Activated naive CD8-positive, alpha-beta T cell treated with anti-CD3 and anti-CD28 coated beads, Interleukin-2, amount 10 ng/mL, durations not matched to agents 7 days and 5 days (primary cell): ENCODE measurements at places on chromosomes 13 and 19. TPM values are rescaled to one million over a fixed set of nuclear protein-coding genes. Genes with fewer than 3 reads are reported as not detected.

DNA sequence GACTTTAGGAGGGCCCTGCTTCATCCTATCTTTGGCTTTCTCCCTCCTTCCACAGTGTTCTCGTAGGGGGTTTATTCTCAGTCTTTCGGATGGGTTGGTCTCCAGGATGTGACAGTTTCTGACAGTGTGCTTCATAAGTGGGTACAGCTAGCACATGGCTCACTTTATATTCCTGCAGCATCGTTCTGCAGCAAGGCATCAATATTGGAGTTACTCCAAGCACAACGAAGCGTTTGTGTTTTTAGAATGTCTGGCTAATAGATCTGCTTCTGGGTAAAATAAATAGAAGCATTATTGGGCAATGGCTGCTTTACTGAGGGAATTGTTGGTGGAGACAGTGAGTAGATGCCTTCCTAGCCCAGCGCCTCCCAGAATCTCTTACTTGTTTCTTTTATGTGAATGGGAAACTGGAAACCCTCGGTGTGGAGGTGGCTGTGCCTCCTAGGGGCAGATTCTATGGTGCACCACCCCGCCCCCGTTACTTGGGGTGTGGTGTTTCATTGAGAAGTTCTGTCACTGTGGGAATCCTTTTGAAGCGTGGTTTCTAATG is 2.0 kb downstream of the FARP1 start:
- DNase-seq = no peak

DNA sequence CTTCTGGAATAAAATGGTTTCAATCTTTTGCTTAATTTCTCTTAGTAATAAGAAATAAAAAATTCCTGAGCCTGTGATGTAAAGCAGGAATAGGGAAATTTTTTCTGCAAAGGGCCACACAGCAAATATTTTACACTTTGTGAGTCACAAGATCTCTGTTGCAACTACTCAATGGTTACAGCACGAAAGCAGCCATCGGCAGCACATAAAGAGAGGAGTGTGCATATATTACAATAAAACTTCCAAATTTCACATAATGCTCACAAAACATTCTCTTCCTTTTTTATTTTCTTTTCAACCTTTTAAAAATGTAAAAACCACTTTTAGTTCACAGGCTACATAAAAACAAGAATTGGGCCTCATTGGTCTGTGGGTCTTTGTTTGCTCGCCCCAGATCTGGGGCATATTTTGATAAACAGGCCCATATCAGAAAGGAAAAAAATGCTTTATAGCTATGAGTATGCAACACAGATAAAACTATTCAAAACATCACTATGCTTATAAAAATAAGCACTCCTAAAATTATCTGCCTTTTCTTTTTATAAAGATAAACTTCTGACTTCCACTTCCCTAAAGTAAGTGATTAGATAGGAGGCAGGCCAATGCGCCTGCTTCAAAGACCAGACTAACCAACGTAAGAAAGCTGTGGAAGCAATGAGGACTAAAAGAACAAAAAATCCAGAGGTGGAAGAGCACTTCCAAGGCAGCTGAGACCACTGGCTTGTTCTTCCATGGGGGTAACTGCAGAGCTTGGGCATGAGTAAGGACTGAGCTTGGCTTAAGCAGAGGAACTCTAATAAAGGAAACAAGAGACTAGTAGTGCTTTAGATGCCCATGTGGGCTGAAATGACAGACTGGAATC is 26.5 kb downstream of the MYCBP2 start:
- no peak for DNase-seq

DNA sequence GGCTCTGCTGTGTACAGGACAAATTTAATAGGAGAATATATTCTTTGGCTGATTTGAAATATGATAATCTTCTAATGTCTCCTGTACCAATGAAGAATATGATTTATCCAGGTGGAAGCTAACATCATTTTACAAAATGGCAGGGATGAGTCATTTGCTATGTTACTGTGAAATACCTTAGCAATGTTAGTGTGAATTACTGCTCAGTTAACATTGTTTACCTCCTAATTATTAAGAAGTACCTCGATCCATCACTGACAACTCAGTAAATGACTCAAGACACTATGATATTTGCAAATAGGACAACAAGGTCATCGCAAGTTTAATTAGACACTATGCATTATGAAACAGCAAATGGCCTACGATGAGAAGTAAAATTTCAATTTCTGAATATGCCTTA is 309.1 kb upstream of the EDNRB start:
- DNase-seq = no peak

- no peak for DNase-seq
These were observed 20.7 kb downstream of the VSTM1 start for GRCh38 chr19:54042989-54043388.

DNA sequence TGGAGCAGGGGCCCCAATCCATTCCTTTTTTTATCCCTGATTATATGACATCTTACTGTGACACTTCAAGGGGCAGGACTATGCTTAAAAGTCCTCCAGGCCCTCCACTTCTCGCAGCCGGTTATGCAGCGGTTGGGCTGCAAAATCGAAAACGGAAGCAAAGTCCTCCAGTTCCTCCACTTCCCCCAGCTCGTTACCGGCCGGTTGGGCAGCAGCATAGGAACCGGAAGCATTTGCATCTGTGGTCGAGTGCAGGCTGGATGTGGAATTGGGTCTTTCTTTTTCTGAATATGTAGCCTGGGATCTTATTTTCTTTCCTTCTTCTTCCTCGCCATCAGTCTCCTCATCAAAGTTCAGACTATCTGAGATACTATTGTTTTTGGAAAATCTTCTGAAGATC is 46.1 kb downstream of the OXGR1 start:
- no peak for DNase-seq

DNA sequence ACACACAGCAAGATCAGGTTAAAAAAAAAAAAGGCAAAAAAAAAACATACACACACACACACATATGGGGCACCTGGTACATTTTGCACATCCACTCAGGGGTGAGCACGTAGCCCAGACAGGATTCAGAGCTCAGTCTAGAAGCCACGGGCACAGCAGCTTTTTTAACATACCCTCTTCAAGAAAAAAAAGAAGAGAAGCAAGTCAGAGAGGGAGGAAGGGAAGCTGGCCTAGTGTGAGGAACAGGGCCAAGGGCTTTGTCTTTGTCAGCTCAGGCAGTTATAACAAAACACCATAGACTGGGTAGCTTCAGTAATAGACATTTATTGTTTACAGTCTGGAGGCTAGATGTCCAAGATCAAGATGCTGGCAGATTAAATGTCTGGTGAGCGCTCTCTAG is 2.3 kb upstream of the TPM4 start:
- DNase-seq = no peak

GRCh38 chr19:1218751-1219567 is 13.4 kb downstream of the STK11 start:
- DNase-seq = no peak

GRCh38 chr13:111861766-111862366 is 205.1 kb upstream of the SOX1 start:
- no peak for DNase-seq

- DNase-seq = no peak
These were observed 28.7 kb upstream of the FAM216B start for GRCh38 chr13:42752731-42753130.

- no peak for DNase-seq
These were observed 23.8 kb downstream of the TEX101 start for GRCh38 chr19:43438291-43439031.

- DNase-seq = no peak
These were observed 43.1 kb downstream of the SLITRK1 start for GRCh38 chr13:83839146-83839545.

GRCh38 chr19:41076286-41076685 is 12.0 kb upstream of the CYP2A13 start:
- DNase-seq = no peak

PLK5 gene
- not detected for total RNA-seq

- no peak for DNase-seq
These were observed 552.5 kb downstream of the FGF9 start for GRCh38 chr13:22223411-22223810.

DNA sequence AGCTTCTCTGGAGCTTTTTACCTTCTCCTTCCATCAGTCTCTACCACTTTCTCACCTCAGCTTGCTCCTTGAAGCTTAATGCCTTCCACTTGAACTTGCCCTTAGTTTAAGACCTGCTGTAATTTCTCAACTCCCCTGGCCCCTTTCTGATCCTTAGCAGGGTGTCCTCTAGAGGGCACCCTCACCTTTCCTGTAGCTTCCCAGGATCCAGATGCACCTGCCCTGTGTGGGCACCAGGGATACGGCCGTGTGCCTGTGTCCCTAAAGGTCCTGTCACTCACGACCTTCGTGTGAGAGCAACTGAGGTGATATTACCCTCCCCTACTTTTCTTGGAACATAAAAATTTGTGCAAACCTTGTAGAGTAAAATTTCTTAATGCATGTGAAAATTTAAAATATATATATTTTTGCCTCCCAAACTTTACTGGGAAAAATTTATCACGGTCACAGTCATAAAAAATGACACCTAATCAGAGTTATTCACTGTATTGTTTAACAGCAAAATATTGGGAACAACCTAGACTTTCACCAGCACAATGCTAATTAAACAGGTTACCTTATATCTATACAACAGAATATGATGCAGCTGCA is 46.4 kb downstream of the PSG3 start:
- DNase-seq = no peak

DNA sequence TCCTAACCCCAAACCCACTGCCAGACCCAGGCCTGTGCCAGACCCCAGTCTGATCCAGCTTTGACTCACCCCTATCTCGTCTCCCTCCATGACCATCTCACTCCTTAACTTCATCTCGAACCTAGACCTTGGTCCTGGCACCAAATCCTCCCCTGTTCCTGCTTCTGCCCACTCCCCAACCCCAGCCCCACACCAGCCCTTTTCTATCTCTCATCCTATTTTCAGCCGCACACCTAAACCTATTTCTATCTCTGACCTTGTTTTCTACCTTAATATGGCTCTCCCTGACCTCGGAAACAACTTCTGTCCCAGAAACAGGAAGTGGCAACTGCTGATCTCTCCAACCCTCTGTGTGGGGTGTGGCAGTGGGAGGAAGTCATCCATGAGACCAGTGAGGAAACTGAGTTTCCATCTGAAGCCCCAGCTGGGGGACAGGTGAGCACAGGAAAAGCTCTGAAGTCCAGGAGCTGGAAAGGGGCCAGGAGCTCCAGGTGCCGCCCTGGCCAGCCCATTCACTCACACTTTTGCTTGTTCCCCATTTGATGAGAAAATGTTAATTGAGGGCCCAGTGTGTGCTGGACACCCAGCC is 13.7 kb downstream of the PTH2 start:
- no peak for DNase-seq
